A549 treated with Mapracorat at 1 μM for 4 hours (cell line): ENCODE measurements at places on chromosomes 11 and 22. TPM values are rescaled to one million over a fixed set of nuclear protein-coding genes. Genes with fewer than 3 reads are reported as not detected.

The LRP5 gene
- 30.9 to 54.0 TPM (median 49.6 TPM) in 5 replicates for total RNA-seq

The OR51E2 gene
- not detected in 5 replicates for total RNA-seq

The SBF2 gene
- 10.3 to 13.5 TPM (median 13.2 TPM) in 5 replicates for total RNA-seq

The SYT13 gene
- 5.8 to 6.6 TPM (median 5.9 TPM) in 5 replicates for total RNA-seq

The C22orf31 gene
- total RNA-seq, result not detected in 5 replicates

The PLEKHB1 gene
- 0.73 to 1.5 TPM (median 0.86 TPM) in 5 replicates for total RNA-seq

The OR5T3 gene
- total RNA-seq, result not detected in 5 replicates

The SYT12 gene
- 12.6 to 22.3 TPM (median 19.9 TPM) in 5 replicates for total RNA-seq

The PLA2G3 gene
- not detected in 5 replicates for total RNA-seq

The HOATZ gene
- not detected in 5 replicates for total RNA-seq

The POU2F3 gene
- not detected in 5 replicates for total RNA-seq

The MYO18B gene
- 0.02 to 0.09 TPM (median 0.03 TPM) in 5 replicates for total RNA-seq

The IL17REL gene
- total RNA-seq, result 0.04 to 0.06 TPM (median 0.05 TPM) in 5 replicates

The FAM76B gene
- 7.7 to 10.2 TPM (median 8.8 TPM) in 5 replicates for total RNA-seq

The ZNF214 gene
- 0.56 to 0.98 TPM (median 0.79 TPM) in 5 replicates for total RNA-seq

The GSTT2 gene
- total RNA-seq, result 0.27 TPM in 1 of 5 replicates, not detected in the others

The FERMT3 gene
- 0.52 to 2.3 TPM (median 1.5 TPM) in 5 replicates for total RNA-seq

The TRAF6 gene
- total RNA-seq, result 6.9 to 7.6 TPM (median 7.5 TPM) in 5 replicates

The TMEM218 gene
- 19.3 to 24.1 TPM (median 21.5 TPM) in 5 replicates for total RNA-seq

The NOX4 gene
- not detected in 5 replicates for total RNA-seq

The CHRM1 gene
- total RNA-seq, result 0.06 to 0.21 TPM (median 0.10 TPM) in 5 replicates

The CRYBB2 gene
- not detected in 5 replicates for total RNA-seq

The CHST1 gene
- total RNA-seq, result 1.3 to 2.0 TPM (median 1.8 TPM) in 5 replicates

The SAMM50 gene
- 42.9 to 45.6 TPM (median 44.6 TPM) in 5 replicates for total RNA-seq

The JAM3 gene
- 3.2 to 4.4 TPM (median 3.8 TPM) in 5 replicates for total RNA-seq

The FTH1 gene
- 12,014 to 20,729 TPM (median 18,049 TPM) in 5 replicates for total RNA-seq
